ENCODE measurements at places on chromosomes 6 and 20.

- DNase-seq, result peak; percentile 52
These were observed 674 bp downstream of the MAPK14 start for GRCh38 chr6:36028088-36028876.

- no peak for DNase-seq
These were observed 343.4 kb downstream of the KIF16B start for GRCh38 chr20:16229813-16230212.

GRCh38 chr6:168347053-168347452 is 27.5 kb upstream of the DACT2 start:
- no peak for DNase-seq

- no peak for DNase-seq
These were observed 46.2 kb upstream of the RNGTT start for GRCh38 chr6:89009624-89010059.

DNA sequence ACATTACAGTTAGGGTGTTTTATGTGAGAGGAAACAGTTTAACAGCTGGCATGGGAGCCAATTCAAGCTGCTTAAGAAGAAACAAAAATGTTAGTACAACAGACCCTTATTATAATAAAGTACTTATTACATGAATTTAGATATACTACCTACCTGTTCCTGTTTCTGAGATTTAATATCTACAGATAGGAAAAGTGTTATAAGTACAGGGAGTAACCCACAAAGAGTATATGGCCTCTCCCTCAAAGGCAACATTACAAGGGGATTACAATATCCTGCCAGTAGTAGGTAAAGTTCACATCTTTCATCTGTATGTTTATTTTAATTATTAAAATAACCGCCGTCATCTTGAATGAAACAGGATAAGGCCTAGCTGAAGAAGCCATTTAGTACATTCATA is 1.8 kb upstream of the ME1 start:
- DNase-seq, result no peak

DNA sequence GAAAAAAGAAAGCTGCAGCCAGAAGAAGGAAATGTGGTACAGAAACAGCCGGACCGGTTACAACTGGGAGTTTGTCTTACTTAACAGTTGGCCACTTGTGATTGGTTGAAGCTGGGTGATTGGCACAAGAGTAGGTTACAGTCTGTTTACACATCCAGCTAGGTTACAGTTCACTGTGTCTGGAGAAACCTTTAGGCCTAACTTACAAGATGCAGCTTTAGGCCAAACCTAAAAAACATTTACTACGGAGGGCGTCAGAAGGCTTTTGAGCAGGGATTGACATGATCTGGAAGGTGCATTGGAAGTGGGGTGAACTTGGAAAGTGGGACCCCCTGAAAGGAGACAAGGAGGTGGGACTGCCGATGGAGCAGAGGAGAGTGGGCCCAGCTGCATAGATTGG is 122.3 kb downstream of the BANF2 start:
- no peak for DNase-seq

DNA sequence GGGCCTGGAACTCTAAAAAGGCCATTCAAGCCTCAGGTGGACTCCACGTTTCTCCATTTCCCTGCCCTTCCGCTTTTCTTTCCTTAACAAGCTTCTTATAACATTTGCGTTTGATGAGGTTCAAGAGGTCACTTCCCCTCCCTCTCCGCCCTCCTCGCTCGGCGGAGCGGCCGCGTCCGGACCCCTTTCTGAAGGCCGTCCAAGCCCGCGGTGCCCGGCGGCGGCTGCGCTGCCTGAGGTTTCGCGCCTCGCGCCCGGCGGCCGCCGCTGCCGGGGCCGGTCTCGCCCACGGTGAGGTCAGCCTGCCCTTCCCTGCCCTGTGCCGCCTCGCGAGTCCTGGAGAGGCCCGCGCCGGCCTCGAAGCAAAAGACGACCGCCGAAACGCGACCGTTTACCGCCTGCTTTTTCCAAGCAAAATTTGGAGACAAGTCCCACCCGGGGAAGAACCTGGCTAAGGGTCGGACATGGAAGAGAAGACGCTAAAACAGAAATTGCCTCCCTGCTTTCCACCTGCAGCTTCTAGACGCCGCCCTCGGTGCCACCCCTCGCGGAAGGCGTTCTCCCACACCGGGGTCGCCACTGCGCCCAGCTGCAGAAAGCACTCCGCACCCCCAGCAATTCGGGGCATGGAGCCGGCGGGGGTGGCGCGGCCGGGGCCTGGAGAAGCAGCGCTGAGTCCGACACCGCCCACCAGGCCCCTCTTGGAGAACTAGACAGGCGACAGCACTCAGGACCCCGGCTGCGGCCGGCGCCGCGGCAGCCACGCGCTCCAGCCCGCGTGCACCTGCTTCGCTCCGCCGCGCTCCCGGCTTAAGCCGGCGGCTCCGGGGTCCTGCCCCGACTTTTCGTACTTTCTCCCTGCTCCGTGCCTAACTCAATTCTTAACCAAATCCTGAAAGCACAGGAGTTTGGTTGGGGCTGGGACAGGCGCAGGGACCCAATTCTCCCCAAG is 11.0 kb upstream of the FOXF2 start:
- DNase-seq, result no peak

DNA sequence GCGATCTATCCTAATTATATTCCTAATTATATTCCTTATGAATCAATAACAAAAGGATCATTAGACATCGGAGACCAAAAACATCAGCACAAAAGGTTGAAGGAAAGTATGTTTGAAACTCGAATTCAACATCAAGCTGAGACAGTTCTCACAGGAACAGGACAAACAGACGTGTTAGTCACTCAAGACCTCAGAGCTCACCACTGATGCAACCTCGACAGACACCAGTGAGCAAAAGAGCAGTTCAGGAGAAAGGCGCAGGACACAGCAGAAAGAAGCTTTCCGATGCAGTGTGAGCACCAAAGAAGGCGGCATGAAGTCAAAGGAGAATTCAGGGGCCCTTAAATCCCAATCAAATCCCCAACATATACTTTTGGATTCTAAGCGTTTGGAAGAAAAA is 6.3 kb upstream of the RAMACL start:
- peak; percentile 3 for DNase-seq

DNA sequence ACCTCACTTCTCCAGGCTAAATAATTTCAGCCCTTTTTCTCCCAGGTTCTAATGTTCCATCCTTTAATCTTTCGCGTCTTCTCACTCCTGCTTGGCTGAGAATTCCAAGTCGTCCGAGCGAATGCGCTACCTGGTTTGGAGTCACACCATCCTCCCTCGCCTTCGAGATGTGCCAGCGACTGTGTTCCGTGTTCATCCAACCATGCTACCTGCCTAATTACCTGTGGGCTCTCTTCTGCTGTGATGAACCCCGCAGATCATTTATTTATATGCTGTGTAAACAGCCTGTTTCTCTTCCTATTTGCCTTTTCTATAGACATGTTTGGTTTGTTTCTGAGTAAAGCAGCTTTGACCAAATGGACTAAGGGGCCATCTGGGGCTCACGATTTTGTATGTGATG is 83.5 kb upstream of the TMEM181 start:
- no peak for DNase-seq

GRCh38 chr20:34525709-34526416 is 9.6 kb downstream of the DYNLRB1 start:
- peak; percentile 100 for DNase-seq

DNA sequence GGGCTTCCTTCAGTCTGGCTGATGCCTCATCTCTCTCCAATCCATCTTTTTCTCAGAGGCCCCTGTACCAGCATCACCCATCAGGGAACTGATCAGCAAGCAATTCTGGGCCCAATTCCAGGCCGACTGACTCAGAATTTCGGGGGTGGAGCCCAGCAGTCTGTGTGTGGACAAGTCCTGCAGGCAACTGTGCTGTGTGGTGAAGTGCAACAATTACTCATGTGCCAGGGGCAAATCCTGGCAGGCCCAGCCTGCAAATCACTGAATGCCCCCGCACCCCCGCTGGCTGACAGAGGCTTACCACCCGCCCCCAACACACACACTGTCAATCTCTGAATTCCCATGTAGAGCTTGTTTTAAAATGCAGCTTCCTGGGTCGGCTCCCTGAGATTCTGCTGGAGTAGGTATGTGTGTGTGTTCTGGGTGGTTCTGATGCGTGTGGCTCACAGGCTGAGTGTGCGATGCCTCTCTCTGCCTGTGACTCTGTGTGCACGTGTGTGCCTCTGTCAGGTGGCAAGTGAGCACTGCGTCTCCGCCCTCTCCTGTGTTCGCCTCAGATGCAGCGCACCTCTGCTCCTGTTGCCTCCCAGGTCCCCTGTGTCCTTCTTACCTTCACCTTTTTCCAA is 45.4 kb downstream of the SSR1 start:
- peak; percentile 98 for DNase-seq

DNA sequence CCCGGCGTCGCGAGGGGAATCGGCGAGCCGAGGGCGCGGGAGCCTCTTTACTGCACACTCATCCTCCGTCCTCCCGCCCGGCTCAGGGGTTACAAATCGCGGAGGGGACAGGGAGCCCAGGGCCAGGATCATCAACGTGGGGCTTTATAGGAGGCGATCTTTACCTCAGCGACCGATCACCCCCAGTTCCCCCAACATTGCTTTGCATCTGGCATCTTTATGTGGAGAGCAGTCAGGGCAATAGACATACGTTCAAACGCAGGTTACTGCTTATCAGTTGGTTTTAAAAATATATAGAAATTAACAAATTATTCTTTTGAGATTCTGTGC is 634 bp downstream of the HSF2 start:
- no peak for DNase-seq

DNA sequence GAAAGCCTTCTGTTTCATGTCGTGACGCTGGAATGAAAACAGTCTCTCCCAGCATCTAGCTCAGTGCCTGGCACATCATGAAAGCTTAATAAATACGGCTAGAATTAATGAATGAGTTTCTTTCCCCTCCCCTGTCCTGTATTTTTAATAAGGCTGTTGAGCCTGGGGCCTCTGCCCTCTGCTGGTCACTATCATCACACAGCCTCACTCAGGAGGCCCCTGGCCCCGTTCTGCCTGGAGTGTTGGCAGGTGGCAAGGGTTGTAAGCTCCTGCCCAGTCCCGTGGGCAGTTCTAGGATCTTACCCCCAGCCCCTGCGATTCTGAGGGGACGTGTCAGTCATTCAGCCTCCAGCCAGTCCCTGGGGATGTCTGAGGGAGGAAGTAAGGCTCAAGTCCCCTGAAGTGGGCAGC is 41.4 kb downstream of the PHACTR3 start:
- DNase-seq, result no peak

GRCh38 chr6:147752689-147753403 is 244.4 kb downstream of the SAMD5 start:
- no peak for DNase-seq

GRCh38 chr6:16679050-16679449 is 82.2 kb downstream of the ATXN1 start:
- DNase-seq, result no peak

GRCh38 chr6:34154668-34155447 is 9.0 kb upstream of the GRM4 start:
- peak; percentile 70 for DNase-seq

DNA sequence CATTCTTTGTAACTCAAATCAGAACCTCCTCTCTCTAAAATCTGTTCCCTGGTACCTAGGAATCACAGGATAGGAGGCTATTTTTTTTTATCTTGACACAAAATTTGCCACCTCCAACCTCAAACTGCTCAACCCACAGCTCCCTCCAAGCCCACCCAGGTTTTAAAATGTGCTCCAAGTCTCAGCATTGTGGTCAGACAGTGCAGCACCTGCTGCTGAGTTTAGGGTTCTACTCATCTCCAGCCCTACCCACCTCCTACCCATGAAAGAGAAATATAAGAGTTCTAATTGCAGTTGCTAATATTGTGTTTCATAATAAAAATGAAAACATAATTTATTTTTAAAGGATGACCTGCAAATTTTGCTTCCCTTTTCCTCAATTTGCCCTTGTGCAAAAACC is 496.5 kb downstream of the MAFB start:
- DNase-seq, result no peak

DNA sequence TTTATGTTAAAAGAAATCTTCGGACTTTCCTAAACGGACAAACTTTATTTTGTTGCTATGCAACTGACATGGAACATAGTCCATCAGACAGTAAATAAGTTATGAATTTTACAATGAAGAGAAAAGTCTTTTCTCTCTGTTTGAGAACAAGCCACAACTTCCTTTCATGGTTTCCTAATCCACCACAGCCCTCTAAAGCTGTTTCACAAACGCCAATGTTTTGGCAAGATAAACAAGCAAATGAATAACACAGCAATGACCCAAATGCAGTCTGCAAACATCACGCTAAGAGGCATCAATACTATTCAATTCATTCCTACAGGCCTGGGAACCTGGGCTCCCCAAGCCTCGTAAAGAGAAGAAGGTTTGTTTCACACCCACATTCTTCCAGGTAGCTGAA is 60.4 kb downstream of the HAO1 start:
- peak; percentile 4 for DNase-seq

DNA sequence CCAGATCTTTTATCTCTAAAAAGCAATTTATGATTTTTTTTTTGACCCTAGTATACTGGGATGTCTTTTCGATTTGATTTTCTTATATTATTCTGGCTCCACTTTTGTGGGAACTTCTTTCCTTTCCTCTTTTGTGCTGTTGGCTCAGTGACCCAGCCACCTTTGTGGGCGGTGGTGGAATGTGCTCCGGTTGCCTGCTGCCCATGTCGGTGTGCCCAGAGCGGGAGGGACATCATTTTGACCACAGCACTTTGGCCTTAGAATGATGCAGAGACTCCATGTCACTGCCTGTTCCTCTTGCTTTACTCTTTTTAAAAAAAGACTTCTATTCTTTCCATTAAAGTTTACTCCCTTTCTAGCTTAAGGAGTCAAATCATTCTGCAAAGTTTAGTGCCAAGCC is 198.0 kb downstream of the FARS2 start:
- no peak for DNase-seq

DNA sequence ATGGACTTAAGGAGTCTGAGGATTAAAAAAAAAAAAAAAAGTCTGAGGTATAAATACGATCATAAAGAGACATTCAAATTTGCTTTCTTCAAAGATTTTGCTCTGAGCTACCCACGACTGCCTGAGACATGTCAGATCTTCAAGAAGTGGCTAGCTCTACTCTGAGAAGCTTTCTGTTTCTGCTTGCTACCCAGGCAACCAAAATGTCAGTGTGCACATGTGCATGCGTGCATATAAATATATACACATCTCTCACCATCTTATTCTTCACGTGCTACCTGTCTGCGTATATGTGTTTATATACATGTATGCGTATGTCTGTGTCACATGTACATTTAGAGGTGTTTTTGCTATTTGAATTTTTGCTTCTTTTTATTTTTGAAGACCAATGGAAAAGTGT is 299.6 kb upstream of the STXBP5 start:
- DNase-seq, result no peak

GRCh38 chr20:44031781-44032582 is 117.3 kb downstream of the TOX2 start:
- no peak for DNase-seq

DNA sequence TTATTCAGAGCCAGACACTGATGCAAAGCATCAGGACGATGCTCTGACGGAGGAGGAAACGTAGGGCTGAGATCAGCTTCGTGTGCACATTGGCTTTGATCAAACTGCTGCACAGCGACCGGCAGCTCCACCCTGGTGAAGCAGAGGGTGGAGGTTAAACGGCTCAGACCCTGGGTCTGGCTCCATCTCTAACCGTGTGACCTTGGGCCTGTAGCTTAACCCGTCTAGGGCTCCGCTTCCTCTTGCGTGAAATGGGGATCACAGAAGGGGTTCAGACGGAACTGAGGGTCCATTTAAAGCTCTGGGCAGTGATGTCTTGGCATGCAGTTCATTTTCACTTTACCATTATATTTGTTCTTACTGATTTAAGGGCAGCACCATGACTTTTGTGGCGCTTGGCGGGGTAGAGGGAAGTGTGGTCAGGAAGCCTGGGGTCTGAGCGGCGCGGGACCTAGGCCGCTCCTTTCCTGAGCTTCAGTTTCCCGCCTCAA is 644 bp downstream of the RBL1 start:
- peak; percentile 52 for DNase-seq

All from ELR (cell line).